ENCODE measurements at places on chromosomes 1 and 21. TPM values are rescaled to one million over a fixed set of nuclear protein-coding genes. Genes with fewer than 3 reads are reported as not detected.

Gene COA6
- 20.9 TPM for total RNA-seq

Gene GJC2
- 2.7 TPM for total RNA-seq

Gene VANGL1
- total RNA-seq: 7.6 TPM

Gene TP73
- total RNA-seq: not detected

Gene KCNA2
- total RNA-seq: under 0.01 TPM

Gene SPEN
- 17.8 TPM for total RNA-seq

Gene SUSD4
- under 0.01 TPM for total RNA-seq

Gene SPATA45
- 1.1 TPM for total RNA-seq

All from regular cardiac myocyte (primary cell).